GM12892 (cell line): ENCODE measurements at places on chromosomes 4 and X.
A peak's percentile ranks its signal among the peaks of the same experiment; 100 is the strongest.

GRCh38 chr4:107265859-107266258, 229.7 kb upstream of the DKK2 start:
- DNase-seq: no peak

GRCh38 chrX:40887476-40887875, 152.1 kb upstream of the MED14 start:
- DNase-seq: no peak

DNA sequence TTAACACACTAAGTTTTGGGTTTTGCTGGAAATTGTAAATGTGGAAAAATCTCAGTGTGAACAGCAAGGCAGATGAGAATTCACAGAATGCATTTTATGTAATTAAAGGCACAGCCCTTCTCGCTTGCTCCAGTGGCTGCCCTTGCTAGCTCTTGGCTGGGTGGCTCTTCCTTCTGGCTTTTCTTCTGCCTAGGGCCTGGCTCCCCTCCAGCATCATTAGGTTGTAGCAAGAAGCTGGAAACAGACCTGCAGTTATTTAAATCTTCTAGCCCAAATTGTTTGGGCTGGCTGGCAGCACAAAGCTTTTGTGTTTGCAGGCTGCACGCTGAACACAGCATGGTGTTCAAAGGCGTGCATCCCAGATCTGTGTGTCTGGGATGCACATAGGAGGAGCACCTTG, 56.5 kb downstream of the LIMCH1 start:
- DNase-seq: no peak

- DNase-seq: no peak
Observed at GRCh38 chr4:5863461-5864113, 29.3 kb downstream of the CRMP1 start.

- no peak for DNase-seq
Observed at GRCh38 chr4:53043891-53044650, 182.0 kb downstream of the RASL11B start.

- DNase-seq: no peak
Observed at GRCh38 chr4:2937146-2937857, 25.9 kb downstream of the NOP14 start.

GRCh38 chr4:76726176-76726575, 171.8 kb downstream of the SOWAHB start:
- no peak for DNase-seq

- no peak for DNase-seq
Observed at GRCh38 chr4:77127215-77127614, 29.8 kb upstream of the CCNG2 start.

- no peak for DNase-seq
Observed at GRCh38 chr4:8610858-8611616, 18.5 kb downstream of the CPZ start.

DNA sequence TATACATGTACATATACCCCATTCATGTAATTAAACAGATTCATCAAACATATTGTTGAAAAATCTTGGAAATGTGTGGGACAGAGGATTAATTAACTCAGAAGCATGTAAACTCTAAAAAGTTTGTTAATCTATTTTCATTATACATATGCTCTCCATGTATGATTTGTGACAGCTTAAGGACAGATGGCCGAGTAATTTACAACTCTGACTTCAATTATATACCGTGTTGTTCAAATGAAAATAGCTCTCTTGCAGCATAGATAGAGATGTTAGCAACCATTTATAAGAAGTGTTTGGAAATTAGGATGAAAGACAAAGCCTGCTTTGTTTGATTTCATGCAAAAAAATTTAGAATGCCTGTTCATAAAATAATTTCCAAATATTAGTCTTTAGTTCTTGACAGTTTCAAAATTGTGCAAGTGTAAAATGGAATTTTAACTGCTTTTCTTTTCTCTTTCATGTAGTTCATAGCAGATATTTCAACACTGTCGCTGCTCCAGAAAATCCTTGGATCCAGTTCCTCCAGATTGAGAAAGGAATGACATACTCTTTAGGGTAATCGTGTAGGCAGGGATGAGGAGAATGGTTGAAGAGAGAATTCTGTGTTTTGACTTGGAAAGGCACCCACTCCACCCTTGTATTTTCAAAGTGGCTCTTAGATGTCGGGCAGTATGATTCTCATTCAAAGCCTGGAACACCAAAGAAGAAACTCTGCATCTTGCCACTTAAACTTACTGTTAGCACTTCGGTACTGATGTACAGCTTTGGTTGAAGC, 23.1 kb downstream of the AFF2 start:
- DNase-seq: no peak

- no peak for DNase-seq
Observed at GRCh38 chr4:160370046-160370445, 1267.2 kb downstream of the RAPGEF2 start.

DNA sequence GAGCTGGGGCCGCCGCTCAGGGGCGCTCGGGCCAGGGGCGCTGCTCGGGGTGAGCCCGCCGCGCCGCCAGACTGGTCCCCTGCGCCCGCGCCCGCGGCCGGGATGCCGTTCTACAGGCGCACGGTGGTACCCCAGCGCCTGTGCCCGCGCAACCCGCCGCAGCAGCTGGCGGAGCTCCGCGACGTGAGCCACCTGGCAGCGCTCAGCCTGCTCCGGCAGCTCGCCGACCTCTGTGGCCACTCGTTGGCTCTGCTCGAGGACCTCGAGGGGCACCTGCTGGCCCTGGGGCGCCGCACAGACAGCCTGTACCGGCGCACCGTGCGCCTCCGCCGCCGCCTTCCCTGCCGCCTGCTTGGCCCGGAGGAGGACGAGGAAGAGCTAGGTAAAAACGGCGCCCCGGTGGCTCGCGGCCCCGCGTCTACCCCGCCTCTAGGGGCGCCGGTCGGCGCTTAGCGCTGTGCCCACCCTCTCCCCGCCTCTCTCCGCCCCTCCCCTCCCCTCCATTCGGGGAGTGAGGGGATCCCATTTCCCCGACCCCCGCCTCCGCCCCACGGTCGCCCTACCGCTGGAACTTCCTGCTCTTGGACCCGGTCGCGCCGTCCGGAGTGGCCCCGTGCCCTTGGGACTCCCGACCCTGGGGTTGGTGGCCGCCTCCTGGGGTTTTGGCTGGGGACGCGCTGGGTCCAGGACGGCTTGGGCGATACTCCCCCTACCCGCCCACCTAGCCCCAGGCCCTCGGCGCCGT, 513 bp downstream of the NHSL2 start:
- no peak for DNase-seq

DNA sequence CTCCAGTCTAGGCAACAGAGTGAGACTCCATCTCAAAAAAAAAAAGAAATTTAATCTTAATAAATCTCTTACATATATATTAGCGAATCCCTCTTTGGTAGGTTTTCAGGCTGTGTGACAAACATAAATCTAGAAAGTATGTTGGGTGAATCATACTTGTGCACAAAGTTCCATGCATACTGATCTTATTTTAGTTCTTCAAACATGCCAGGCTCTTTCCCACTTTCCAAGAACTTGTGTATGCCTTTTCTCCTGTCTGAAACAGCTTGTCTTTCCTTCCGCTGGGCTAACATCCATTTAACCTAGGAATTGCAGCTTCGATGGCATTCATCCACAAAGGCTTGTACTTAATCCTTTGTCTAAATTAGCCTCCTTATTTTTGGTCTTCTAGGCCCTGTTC, 156.6 kb upstream of the CASK start:
- no peak for DNase-seq

DNA sequence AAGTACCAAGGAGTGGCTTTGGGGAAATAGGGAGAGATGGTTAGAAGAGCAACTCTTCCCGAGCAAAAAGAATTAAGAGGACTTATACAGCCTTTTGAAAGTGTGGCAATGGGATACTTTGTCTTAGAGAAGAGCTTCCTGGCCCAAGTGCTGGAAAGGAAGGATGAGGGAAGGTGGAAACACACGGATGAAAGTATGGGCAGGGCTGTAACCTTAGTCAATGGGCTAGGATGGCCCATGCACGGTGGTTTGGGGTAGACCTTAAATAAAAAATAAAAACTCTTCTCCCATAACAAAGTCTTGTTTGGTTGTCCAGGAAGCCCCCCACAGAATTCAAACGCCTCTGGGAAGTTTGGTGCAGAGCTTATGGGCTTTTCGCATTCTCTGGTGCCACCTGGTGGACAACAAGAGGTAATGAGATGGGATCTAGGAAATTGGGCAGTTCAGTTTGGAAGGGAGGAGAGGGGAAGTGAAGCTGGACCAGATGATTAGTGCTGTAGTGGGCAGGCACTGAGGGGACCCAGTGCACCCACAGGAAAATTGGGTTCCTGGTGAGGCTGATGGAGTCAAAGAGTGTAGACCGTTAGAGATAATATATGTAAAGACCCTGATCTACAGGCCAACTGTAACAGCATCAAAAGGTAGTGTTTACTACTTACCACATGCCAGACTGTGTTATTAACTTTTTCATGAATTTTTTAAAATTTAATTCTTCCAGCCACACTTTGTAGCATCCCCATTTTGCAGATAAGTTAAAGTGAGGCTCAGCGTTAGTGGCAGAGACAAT, 13.8 kb upstream of the ENOX2 start:
- peak; percentile 12 for DNase-seq

DNA sequence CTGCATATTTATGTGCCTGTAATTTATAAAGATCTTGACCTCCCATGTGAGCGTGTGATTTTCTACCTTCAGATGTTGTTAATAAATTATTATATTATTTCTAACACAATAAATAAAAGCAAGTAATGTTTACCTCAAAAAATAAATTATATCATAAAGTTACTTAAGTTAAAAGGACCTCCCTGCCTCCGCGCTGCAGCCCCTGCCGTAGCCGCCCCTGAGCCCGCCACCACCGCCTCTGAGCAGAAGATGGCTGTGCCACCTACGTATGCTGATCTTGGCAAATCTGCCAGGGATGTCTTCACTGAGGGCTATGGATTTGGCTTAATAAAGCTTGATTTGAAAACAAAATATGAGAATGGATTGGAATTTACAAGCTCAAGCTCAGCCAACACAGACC, 119.6 kb upstream of the BRWD3 start:
- DNase-seq: no peak

- DNase-seq: no peak
Observed at GRCh38 chr4:2063557-2064275, 4.6 kb downstream of the NAT8L start.

DNA sequence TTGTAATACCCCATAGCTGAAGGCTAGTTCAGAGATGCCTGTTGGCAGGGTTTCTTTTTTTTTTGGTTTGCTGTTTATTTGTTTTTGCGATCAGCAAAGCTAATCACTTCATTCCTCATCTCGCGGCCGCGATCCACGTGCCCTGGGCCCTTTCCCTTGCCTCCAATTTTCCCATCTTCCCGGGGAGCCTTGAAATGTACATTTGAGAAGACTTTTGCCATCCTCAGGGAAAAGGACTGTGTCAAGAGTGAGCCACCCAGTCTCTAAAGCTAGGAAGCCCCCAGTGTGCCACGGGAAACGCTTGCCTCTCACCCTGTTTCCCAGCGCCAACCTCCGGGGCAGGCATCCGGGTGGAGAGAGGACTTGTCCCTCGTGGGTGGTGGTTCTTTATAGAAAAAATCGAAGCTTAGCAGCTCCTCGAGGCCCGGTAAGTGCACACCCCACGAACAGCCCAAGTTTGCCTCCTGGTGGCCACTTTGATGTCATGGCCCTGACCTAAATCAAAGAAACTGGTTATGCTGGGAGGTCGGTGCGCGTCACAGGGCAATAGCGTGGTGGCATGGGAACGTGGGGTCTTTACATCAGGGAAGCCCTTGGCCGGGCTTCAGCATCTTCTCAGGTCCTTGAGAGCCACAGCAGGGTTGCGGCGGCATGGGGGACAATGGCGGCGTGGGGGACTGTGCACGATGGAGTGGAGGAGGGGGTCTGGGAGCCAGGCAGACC, 42.0 kb downstream of the MAP7D3 start:
- no peak for DNase-seq

GRCh38 chr4:41156574-41156973, 57.8 kb downstream of the APBB2 start:
- no peak for DNase-seq

GRCh38 chrX:17377091-17377717, 2.2 kb downstream of the NHS start:
- no peak for DNase-seq

- DNase-seq: no peak
Observed at GRCh38 chr4:85522836-85523235, 47.9 kb downstream of the ARHGAP24 start.

- no peak for DNase-seq
Observed at GRCh38 chr4:36772154-36772516, 472.4 kb upstream of the NWD2 start.

- DNase-seq: no peak
Observed at GRCh38 chr4:104896660-104897645, 249.7 kb upstream of the TET2 start.

DNA sequence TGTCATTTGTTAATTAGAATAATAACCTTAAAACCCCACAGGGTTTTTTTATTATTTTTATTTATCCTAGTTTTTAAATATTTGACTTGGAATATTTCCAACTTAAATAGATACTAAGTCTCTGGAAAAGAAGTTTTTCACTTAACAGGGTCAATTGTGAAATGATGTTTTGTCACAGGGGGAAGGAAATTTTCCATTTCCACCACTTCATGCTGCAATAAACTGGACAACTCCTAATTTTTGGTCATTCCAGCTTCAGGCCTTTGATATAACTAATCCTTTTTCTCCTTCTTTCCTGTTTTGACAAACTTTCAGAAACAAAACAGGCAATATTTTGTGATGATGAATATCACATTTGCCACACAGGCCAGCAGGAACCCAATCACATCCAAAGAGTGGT, 45.3 kb downstream of the UGT2B10 start:
- DNase-seq: no peak

DNA sequence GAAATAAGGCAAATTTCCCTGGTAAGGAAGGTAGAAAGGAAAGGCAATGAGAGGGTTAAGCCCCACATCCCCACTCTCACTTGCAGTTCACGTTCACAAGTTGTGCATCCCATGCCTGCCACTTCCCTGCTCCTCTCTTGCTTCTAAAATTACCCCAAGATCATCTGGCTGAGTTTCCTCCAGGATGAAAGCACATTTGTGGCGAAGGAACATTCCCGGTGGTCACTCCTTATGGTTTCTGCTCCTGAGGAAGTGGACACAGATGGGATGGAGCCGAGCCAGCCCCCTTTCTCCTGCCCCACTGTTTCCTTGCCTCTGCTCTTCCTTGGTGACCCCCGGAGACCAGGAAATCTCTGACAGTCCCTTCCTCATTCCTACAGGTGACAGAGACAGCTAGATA, 37.5 kb downstream of the SPINK2 start:
- no peak for DNase-seq

DNA sequence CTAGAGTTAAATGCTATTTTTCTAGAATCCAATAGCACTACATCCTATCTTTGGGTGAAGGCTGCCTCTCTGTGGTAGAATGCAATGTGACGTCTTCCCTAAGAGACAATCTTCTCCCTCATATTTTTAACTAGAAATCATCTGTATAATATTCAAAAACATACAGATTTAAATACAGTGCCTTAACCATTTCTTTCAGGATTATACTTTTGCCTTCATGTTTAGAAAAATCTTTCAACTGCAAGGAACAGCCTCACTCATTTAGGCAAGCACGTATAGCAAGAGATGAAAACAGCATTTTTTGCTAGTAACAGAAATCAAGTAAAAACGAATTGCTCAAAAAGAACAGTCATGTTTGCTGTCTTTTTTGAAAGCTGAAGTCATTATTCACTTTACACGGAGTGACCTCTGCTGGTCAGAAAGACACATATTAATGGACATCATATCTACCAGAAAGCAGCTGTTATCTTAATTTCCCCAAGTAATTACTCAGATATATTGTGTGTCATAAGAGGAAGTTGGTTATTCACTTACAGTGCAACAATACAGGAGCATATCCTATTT, 422.3 kb downstream of the STPG2 start:
- DNase-seq: no peak

- DNase-seq: no peak
Observed at GRCh38 chrX:33138677-33139249, 72.6 kb downstream of the DMD start.

GRCh38 chrX:19334945-19335626, 8.6 kb upstream of the PDHA1 start:
- peak; percentile 22 for DNase-seq

- no peak for DNase-seq
Observed at GRCh38 chr4:148676344-148676743, 234.1 kb upstream of the NR3C2 start.
